ENCODE measurements at places on chromosomes 2 and 18.

DNA sequence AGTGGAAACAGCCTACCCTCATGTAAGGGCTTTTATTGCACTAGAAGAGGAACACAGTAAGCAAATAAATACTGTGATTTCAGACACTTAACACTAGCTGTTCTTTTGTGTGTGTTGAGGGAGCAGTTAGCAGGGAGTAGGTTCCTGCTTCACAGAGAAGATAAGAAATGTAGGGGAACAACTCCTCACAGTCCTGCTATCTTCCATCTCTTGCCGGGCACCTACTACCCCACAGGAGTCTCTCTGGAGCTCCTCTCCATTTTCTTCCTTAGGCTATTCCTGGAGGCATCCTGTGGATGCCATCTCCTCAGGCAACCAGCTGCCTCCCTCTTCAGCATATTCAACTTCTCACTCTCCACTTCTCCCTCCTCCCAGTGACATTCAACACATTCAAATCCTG lies 145.0 kb downstream of the SRBD1 start:
- no peak for DNase-seq

GRCh38 chr18:61414086-61414485 lies 80.9 kb downstream of the CDH20 start:
- DNase-seq: no peak

DNA sequence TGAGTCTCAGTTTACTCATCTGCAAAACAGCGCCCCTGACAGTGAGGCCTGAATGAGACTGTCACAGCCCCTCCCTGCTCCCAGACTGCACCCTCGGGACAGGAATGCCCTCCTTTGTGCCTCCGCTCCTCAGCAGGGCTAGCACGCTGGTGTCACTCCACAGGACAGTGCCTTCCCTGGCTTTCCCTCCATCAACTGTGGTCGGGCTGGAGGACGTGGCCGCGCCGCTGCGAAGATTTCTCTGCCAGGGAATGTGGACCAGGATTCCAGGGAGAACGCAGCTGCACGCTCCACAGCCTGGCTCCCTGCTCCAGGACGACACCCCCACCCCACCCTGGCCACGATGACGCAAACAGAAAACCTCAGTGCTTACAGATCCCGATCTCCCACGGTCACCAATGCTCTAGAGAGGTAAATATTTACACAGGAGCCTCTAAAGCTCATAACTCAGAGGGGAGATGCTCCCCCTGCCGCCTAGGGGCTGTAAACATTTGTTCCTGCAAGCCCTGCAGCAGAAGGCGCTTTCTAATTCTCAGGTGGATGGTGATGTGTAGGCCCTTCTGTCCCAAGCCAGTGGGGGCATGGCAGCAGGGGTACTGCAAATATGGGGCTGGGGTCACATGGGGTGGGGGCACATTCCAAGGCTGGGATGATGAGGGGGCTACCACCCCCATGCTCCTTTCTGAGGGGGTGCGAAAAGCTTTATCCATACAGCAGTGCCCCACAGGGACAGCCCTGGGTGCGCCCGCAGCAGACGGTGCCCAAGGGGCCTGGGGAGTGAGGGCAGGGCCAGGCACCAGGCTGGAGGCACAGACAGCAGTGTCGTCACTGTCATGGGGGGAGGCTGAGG lies 12.4 kb downstream of the HS6ST1 start:
- no peak for DNase-seq

GRCh38 chr2:47034973-47035609 lies 119.5 kb upstream of the MCFD2 start:
- DNase-seq: peak; percentile 17

- DNase-seq: peak; percentile 33
Measured at GRCh38 chr2:160411167-160411566, 82.4 kb downstream of the RBMS1 start.

DNA sequence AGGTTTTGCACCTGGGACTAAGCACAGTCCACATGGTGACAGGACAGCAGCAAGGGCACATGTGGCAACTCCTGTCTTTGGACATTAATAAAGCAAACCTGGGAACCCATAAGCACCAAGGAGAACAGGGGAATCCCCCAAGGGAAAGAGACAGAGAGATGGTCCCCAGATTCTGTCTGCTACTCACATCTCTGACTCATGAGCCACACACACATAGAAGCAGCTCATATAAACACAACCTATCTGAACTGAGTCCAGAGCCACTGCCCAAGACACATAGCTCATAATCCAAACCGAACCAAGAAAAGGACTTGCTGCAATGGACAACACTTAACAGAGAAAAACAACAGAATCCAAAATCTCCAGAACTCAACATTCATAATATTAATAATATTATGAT lies 82.5 kb downstream of the OSBPL1A start:
- no peak for DNase-seq
